ENCODE measurements at places on chromosomes 13 and 19.

GRCh38 chr13:111370570-111371535 lies 50.4 kb downstream of the TEX29 start:
- DNase-seq = no peak

- no peak for DNase-seq
Observed at GRCh38 chr13:22276616-22277015, 605.7 kb downstream of the FGF9 start.

- no peak for DNase-seq
Observed at GRCh38 chr13:56317841-56318240, 822.9 kb upstream of the PRR20A start.

GRCh38 chr13:44451126-44451525 lies 77.5 kb downstream of the SERP2 start:
- DNase-seq = no peak

DNA sequence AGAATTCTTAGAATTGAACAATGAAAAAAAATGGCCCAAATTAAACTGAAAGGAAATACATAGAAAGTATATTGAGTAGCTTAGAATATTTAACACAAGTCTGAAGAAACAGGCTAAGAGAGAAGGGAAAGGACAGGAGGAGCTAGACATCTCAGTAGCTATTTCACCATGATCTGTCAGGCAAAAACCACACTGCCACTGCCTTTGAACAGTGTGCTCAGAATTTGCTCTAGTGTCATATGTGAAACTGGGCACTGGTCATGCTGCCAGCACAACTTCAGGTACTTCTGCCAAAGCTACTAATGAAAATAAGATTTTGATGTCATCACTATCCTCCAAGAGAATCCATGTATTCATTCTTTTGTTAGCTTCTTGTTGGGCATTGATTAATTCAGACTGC lies 1280.8 kb upstream of the PCDH20 start:
- DNase-seq = no peak

GRCh38 chr19:677601-678436 lies 1.6 kb downstream of the FSTL3 start:
- no peak for DNase-seq

DNA sequence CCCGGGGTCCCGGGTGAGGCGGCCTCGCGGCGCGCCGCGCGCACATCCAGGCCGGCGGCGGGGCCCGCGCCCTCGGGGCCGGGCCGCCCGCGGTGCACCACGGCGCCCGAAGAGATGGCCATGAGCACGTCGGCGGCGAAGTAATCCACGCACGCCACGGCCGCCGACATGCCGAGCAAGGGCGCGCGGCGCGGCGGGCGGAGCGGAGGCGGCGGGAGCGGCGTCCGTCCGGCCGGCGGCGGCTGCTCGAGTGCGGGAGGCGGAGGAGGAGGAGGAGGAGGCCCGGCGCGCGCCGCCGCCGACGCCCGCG lies at the start of gene KLF16:
Gene KLF16 (minus strand): TSS at position 252 of the 310 bp plus-strand sequence. CDS start 82 bp downstream, at position 170.
- DNase-seq = no peak
